ENCODE measurements at places on chromosomes 3 and 15.

DNA sequence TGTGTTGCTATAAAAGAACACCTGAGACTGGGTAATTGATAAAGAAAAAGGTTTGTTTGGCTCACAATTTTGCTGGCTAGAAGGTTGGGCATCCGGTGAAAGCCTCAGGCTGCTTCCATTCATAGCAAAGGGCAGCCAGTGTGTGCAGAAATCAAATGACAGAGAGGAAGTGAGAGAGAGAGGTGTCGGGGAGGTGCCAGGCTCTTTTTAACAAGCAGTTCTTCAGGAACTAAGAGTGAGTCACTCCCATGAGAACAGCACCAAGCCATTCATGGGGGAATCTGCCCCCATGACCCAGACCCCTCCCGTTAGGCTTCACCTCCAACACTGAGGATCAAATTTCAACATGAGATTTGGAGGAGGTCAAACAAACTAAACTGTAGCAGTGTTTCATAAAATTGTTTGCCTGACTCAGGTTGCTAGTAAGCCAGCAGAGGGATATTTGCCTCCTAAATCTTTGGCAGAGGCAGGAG is 4.5 kb upstream of the PARP15 start:
- DNase-seq: no peak

- DNase-seq: no peak
Measured at GRCh38 chr3:150544041-150544440, 2.3 kb downstream of the SERP1 start.

DNA sequence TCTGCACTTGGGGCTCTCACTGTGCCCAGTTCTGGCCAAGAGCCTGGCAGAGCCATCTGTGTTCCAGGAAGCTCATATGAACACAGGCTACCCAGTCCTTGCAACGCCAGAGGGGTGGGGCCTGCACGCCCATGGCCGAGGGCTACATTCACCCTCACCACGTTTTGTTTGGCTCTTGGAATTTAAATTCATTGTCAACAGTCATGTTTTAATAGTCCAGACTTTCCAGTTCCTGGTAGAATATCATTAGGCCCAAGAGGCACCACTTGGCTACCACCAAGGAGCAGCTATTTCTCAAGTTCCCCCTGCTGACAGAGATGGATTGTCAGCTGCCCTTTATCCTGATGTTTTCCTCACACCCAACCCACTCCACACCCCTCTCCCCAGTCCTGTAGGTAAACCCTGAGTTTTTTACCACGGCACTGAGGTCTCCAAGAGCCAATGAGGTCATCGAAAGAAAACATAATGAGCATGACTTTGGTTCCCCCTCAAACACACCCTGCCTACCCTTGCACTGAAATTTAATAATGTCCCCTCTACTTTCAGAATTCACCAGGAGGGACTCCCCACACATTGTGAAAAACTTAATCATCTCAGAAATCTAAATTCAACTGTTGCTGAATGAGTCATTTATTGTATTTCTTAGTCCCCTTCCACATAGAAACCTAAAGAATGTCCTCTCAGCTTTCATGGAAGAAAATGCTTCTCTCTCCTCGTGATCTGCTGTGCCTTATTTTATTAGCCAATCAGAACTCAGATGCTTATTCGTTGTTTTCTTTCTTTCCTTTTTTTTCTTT is 125.1 kb downstream of the SHQ1 start:
- no peak for DNase-seq

- DNase-seq: no peak
Measured at GRCh38 chr3:129233538-129233937, 15.9 kb upstream of the COPG1 start.

- peak; percentile 57 for DNase-seq
Measured at GRCh38 chr3:71063773-71064290, 519.7 kb downstream of the FOXP1 start.

GRCh38 chr3:103873021-103873420 is 1438.2 kb downstream of the ZPLD1 start:
- DNase-seq: no peak

DNA sequence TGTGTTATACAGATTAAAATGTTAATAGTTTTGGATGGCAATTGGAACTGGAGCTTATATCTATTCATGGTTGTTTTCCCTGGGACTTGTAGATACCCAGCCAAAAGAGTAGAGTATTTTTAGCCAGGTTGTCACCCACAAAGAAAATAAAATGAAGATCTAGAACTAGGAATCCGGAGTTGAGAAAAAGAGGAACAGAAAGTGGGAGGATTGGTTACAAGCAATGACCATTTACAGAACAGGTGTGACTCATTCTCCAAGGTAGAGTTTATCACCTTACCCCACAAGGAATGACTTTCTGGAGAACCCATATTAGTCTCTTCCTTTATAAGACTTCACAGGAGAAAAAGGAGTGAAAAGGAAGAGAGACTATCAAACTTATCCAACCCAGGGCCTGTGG is 99.8 kb downstream of the TMEM108 start:
- DNase-seq: no peak

DNA sequence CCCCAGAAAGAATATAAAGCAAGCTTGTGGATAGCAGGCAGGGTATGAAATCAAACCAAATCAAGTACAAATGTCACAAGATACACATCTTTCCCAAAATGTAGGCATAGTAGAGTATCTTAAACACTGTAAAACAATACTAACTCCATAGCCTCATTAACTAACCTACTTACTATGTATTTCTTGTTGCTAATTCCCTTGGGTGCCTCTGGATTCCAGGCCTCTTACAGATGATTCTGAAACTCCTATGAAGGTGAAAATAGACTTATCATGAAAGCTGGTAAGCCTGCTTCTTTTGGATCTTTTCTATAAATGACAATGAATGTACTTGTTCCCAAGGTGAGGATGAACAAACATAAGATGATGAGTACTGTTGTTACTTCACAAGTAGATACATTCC is 93.8 kb downstream of the FRMD5 start:
- DNase-seq: no peak

DNA sequence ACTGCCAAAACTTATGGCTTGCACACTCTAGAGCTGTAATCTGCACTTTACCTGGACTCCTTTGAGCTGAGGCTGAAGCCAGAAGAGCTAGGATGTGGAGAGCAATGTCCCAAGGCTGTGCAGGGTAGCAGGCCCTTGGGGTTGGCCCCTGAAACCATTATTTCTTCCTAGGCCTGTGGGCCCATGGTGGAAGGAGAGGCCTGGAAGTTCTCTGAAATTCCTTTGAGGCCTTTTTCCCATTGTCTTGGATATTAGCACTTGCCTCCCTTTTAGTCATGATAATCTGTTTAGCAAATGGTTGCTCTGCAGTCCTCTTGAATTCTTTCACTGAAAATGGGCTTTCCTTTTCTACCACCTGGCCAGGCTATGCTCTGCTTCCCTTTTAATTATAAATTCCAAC is 102.0 kb upstream of the SGO1 start:
- DNase-seq: no peak

GRCh38 chr3:169337500-169338078 is 325.9 kb downstream of the MECOM start:
- DNase-seq: no peak

DNA sequence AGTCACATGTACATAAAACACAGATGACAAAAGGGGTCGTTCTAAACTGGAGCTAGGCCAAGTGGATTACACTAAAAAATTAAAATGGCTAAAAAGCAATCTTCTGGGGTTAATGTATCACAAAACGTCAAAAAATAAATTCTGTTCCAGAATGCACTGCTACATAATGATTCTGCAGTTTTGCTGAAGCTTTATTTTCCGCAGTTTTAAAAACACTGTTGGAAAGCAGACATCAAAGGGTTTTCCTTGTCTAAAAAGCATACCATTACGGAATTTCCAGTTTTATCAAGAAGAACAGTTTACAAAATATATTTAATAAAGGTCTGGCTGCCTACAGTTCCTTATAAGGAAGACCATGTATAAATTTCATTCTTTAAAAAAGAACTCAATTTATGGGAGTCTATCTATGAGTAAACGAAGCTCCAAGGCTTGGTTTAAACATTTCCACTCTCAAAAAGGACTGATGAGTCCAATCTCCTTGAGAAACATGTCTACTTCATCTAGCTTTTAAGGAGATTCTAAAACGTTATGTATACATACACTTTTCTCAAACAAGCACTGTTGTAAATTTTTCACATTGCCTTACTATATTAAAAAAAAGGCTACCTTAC is 1.3 kb downstream of the DMXL2 start:
- DNase-seq: peak; percentile 39

- DNase-seq: no peak
Measured at GRCh38 chr15:53312707-53313106, 446.8 kb downstream of the WDR72 start.

- DNase-seq: no peak
Measured at GRCh38 chr15:33584797-33585196, 274.0 kb downstream of the RYR3 start.

GRCh38 chr3:160796089-160796812 is 40.2 kb downstream of the PPM1L start:
- no peak for DNase-seq

DNA sequence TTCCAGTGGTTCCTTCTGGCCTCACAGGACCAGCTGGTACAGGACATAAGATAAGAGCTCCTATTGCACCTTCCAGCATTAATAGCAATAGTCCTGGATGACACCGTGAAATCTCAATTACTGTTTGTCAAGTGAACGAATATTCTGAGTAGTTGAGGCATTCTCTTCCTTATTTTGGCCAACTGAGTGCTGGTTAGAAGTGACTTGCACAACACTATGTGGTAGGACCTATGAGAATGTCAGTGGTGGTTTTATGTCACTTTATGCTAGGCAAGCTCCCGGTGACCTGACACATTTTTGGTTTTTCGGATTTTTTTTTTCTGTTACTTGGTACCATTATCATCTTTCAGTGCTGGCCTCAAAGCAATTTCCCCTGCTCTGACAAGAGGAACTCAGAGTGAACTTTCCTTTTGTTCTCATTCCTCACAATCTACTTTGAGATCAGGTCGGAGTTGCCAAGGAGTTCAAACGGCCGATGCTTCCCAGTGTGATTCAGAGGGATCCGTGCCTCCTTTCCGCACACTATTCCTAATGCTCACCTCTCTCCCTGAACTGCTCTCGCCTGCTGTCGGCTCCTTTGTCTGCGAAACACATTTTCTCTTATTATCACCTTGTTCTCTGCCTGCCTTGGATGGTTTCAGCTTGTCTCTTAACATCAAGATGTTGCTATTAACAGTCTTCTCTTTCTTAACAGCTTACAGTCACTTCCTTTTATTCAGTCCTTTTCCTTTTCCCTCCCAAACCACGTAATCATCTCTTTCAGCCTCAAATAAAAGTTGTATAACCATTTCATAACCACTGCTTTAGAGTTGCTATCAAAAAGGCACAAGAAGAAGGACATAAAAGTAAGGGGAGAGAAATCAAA is 35.8 kb downstream of the QTRT2 start:
- DNase-seq: no peak

- no peak for DNase-seq
Measured at GRCh38 chr3:23748398-23749110, 57.2 kb upstream of the UBE2E1 start.

DNA sequence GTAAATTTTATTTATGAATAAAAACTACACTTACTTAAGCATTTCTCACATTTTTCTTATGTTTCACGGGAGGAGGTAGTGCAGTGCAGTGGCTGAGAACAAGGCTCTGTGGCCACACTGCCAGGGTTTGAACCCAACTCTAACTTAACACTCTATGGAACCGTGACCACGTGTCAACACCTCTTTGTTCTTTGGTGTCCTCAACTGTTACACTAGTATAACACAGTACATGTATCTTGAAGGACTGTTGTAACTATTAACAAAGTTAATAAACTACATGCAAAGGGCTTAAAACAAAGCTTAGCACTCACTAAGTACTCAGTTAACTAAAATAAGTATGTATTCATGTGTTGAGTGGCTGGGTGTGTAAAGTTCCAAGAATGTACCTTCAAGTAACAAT is 19.5 kb downstream of the CD47 start:
- no peak for DNase-seq

- DNase-seq: peak; percentile 52
Measured at GRCh38 chr15:91853511-91853947, at the start of gene SLCO3A1. SLCO3A1 (plus strand) TSS chr15:91853708.

GRCh38 chr3:55439657-55440056 is 47.4 kb downstream of the WNT5A start:
- no peak for DNase-seq

DNA sequence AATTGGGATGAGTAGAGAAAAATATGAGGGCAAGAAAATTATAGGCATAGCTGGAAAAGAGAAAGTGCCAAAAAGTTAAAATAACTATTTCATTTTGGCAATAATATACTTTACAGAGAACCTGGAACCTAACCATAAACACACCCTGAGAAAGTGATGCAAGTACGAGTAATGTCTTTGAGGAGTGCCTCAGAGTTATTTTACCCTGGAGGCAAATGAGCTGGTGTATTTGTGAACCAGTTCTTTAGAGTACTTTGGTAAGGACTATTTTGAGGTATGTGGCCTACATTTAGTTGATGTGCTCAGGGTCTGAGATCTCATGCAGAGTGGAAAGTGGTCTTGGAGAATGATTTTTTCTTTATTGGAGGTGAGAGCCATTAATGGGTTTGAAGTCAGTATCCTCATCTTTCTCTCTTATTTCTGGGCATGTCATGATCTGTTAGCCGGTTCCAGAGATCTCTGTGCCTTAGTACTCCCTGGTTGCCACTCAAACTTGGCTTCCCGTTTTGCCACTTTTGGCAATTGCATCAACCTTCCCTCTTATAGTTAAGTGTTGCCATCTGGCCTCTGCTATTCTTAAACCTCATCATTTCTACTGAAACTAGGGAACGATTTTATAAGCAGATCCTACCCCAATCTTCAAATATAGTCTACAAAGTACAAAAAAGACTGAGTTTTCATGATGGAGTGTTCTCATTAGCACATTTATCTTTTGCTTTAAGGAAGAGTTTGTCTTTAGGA is 145.7 kb downstream of the EPHA6 start:
- DNase-seq: peak; percentile 92

- no peak for DNase-seq
Measured at GRCh38 chr3:10835406-10835805, 19.4 kb downstream of the SLC6A11 start.

DNA sequence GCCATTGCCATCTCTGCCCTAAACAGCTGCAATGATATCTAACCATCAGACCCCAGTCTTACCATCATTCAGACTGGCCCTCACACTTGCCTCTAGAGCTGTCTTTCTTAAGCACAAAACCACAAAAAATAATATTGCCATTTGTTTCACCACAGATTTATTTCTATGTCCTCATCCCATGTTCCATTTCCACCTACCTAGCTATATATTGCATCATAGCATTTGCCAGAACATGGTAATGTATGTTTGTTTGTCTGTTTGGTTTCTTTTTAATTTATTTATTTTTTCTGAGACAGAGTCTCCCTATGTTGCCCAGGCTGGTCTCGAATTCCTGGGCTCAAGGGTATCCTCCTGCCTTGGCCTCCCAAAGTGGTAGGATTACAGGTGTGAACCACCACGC is 18.5 kb upstream of the TUSC7 start:
- no peak for DNase-seq

GRCh38 chr3:89314454-89315098 is 207.2 kb downstream of the EPHA3 start:
- DNase-seq: peak; percentile 53

GRCh38 chr3:38998086-38998485 is 53.7 kb downstream of the SCN11A start:
- DNase-seq: no peak

GRCh38 chr3:82562896-82563295 is 801.5 kb upstream of the GBE1 start:
- DNase-seq: no peak
